Activated T-helper 2 cell treated with anti-CD3 and anti-CD28 coated beads, Interferon-gamma antibody, Interleukin-2, Interleukin-4, amounts not matched to agents 10 μg/mL and 5 μg/mL and 100 μg/mL, durations not matched to agents 14 hours and 24 hours and 36 hours (primary cell): ENCODE measurements at places on chromosomes 11 and 22. TPM values are rescaled to one million over a fixed set of nuclear protein-coding genes. Genes with fewer than 3 reads are reported as not detected.
A peak's percentile ranks its signal among the peaks of the same experiment; 100 is the strongest.

ZNF280B gene
- 3.6 and 3.7 TPM in 2 replicates for total RNA-seq

GRCh38 chr11:92123540-92123939 is 101.1 kb upstream of the FAT3 start:
- DNase-seq, result no peak
- H3K4me1 ChIP-seq, result no peaks in the 10 kb centered on the region
- H3K27ac ChIP-seq, result no peak overlapping the region
- H3K4me3 ChIP-seq, result no peak overlapping the region
- no peaks in the 10 kb centered on the region for H3K27me3 ChIP-seq

DNA sequence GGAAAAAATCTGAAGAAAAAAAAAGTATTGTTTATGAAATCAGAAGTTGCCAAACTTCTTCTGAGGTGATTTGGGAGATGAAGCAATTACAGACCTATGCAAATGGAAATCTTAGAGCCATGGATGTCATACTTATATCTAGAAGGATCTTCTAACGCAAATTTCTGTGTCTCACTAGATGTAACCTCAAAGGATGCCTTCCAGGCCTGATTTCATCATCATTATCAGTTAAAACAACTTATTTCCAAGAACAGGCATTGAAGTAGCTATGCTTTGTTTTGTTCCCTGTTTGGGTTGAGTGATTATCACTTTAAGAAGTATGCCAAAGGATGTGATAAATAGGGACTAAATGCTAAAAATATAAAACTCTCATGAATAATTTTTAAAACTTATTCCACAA is 43.9 kb upstream of the ANGPTL5 start:
- no peak overlapping the region for H3K27ac ChIP-seq
- no peaks in the 10 kb centered on the region for H3K4me1 ChIP-seq
- no peak overlapping the region for H3K4me3 ChIP-seq
- no peaks in the 10 kb centered on the region for H3K27me3 ChIP-seq
- no peak for DNase-seq

DNA sequence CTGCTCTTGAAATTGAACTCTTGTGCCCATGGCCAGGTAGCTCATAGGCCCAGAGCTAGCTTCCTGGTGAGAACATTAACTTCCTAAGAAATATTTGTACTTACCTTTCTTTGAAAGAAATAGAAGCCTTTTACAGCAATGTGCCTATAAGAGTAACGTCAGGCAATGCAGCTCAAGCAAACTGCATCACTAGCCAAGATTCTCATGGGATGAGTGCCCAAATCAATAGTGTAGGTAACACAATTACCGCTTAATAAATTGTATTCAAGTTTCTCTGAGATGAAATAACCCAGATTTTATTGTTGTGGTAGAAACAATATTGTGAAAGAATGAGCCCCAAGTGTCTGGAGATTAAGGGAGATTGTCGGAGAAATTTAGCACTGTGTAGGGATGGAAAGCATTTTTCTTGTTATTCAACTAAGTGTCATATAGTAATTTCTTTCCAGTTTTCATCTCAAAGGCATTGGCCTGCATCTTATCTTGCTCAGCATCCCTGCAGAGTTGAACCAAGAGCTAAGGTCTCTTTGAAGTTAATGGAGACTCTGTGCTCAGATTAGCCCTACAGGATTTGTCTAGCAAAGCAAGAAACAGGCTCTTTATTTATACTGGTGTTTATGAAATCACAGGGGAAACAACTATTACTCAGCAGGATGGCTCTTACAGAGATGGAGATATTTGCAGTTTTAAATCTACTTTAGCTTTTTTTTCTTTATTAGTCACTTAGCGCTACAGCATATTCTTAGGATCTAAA is 321.0 kb upstream of the PDGFD start:
- H3K36me3 ChIP-seq, result no peaks in the 10 kb centered on the region
- H3K27me3 ChIP-seq, result no peaks in the 10 kb centered on the region
- no peak for DNase-seq
- H3K4me1 ChIP-seq, result no peaks in the 10 kb centered on the region

DNA sequence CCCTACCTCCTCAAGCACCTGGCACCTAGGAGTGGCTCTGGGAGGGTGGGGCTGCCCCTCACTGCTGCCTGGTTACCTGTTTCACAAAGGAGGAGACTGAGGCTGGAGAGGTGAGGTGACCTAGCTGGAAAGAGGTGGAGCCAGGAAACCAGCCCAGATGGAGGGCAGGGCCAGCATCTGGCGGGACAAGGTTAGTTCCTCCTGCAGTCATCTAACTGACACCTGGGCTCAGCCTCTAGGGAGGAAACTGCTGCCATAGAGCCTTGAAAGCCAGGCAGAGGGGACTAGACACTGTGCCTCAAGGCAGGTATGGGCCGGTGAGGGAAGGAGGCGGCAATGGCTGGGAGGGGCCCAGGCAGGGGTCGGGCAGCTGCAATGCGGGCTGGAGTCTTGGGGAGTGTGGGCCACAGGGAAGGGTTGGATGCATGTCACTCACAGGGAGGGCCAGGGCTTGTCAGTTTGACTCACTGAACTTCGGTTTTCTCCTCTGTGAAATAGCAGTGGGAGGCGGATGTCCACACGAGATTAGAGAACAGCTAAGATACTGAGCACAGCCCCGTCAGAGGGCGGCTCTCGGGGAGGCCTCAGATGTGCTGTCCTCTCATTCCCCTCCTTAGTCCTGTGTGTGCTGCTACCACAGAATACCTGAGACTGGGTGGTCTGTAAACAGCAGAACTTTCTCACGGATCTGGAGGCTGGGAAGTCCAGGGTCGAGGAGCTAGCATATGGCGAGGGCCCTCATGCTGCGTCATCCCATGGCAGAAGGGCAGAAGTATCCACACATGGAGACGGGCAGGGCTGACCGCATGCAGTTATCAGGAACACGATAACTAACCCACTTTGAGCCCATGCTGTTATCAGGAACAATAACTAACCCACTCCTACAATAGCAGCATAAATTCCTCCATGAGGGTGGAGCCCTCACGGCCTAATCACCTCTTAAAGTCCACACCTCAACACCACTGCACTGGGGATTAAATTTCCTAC is 16.1 kb downstream of the MGAT3 start:
- H3K27me3 ChIP-seq, result peaks cover 4% of the 10 kb centered on the region
- no peaks in the 10 kb centered on the region for H3K36me3 ChIP-seq
- H3K27ac ChIP-seq, result no peak overlapping the region
- peaks cover 10% of the 10 kb centered on the region for H3K4me1 ChIP-seq
- H3K4me3 ChIP-seq, result no peak overlapping the region
- DNase-seq, result no peak

- peaks cover 5% of the 10 kb centered on the region for H3K36me3 ChIP-seq
- H3K4me3 ChIP-seq, result no peak overlapping the region
- H3K27ac ChIP-seq, result peak overlapping the region; percentile 49
Observed at GRCh38 chr22:46586531-46587011, 33.6 kb upstream of the GRAMD4 start.

DNA sequence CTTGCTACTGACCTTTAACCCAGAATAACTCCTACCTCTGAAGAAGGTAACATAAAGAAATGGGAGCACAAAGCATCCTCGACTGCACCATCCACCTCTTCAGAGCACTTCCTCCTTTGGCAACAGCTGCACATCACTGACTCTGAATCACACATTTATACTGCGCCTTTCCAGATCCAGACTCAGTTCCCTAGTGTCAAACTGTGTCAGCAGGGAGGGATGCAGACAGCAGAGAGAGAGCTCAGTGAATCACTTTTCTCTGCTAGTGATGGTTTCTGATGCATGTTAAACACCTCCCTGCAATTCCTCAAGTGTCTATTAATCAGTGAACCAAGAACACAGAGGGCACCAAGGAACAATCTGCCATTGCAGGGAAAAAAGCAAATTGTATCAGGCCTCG is 118.9 kb downstream of the PLEKHA7 start:
- H3K4me1 ChIP-seq, result peaks cover 45% of the 10 kb centered on the region
- H3K36me3 ChIP-seq, result peaks cover 12% of the 10 kb centered on the region
- H3K27me3 ChIP-seq, result no peaks in the 10 kb centered on the region
- no peak for DNase-seq
